Spleen (tissue), 13 donors: ENCODE measurements at places on chromosomes 12 and 14. TPM values are rescaled to one million over a fixed set of nuclear protein-coding genes. Genes with fewer than 3 reads are reported as not detected.

DNA sequence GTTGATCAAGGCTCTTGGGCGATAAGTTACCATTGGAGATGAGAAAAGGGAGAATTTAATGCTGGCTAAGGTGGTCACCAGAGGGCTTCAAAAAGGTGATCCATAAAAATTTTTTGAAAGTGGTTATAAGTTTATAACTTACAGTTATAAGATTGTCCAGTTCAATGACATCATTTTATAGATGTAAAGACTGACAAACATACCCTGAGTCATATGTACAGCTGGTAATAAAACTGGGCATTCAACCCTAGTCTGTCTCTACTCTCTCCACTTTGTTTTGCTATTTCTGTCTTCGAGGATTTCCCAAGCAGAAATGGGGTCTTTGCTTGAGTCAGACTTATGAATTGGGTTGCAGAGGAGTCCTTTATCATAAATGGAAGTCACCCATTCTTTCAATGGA, 454.0 kb downstream of the SOX5 start:
- H3K4me1 ChIP-seq = no peaks in the 10 kb centered on the region
- H3K27me3 ChIP-seq = no peaks in the 10 kb centered on the region
- no peak overlapping the region for H3K4me3 ChIP-seq
- no peak overlapping the region for H3K27ac ChIP-seq

GRCh38 chr12:122884091-122884826, 11.7 kb downstream of the VPS37B start:
- DNase-seq = no peak
- H3K36me3 ChIP-seq = peaks cover 14% of the 10 kb centered on the region
- H3K27ac ChIP-seq = peak overlapping the region; percentile 17
- no peak overlapping the region for H3K4me3 ChIP-seq
- H3K27me3 ChIP-seq = no peaks in the 10 kb centered on the region

DNA sequence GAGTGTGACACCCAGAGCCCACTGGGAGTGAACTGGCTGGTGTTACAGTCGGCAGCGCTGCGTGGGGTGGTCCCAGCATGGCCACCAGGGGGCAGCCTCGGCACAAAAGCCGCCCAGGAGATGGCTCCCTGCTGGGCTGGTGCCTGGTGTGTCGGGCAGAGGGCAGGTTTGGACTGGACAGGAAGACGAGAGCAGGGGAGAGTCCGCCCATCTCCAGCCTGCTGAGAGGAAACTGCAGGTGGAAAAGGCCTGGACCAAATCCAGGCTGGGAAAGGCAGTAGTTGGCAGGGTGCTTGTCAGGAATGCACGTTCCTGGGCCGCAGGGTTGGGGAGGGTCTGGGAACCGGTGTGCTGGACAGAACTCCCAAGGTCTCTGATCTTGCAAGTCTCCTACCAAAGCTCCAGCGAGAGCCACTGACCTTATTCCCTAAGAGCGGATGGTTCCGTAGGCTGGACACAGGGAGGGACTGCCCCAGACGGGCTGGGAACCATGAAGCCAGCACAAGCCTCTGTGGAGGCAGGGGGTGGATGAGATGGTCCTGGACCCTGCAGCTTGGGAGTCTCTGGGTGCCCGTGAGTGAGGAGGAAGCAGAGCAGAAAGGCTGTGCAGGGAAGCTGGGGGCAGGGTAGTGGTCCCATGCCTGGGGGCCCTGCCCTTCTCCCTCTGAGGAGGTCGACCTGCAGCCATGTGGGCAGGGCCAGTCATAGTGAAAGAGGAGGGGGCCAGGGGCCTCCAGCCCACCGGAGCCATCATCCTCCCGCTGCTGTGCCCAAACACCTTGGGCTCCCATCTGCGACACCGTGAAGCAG, 1.8 kb downstream of the AHNAK2 start:
- peak; percentile 96 for DNase-seq
- H3K27me3 ChIP-seq = peaks cover 43% of the 10 kb centered on the region
- H3K36me3 ChIP-seq = no peaks in the 10 kb centered on the region
- H3K4me1 ChIP-seq = peaks cover 9% of the 10 kb centered on the region
- no peak overlapping the region for H3K27ac ChIP-seq

- H3K4me3 ChIP-seq = no peak overlapping the region
- peak overlapping the region; percentile 76 for H3K27ac ChIP-seq
- H3K27me3 ChIP-seq = no peaks in the 10 kb centered on the region
- no peaks in the 10 kb centered on the region for H3K36me3 ChIP-seq
- peak; percentile 88 for DNase-seq
Measured at GRCh38 chr12:101743724-101744472, 4.6 kb upstream of the SYCP3 start.

- no peak overlapping the region for H3K27ac ChIP-seq
- no peaks in the 10 kb centered on the region for H3K27me3 ChIP-seq
- H3K36me3 ChIP-seq = peaks cover 6% of the 10 kb centered on the region
- no peak overlapping the region for H3K4me3 ChIP-seq
- no peaks in the 10 kb centered on the region for H3K4me1 ChIP-seq
- no peak for DNase-seq
Measured at GRCh38 chr12:57158665-57159064, 11.2 kb upstream of the LRP1-AS start.

GRCh38 chr12:96261557-96261956, 67.4 kb downstream of the ELK3 start:
- DNase-seq = no peak
- no peak overlapping the region for H3K27ac ChIP-seq
- no peak overlapping the region for H3K4me3 ChIP-seq
- H3K27me3 ChIP-seq = no peaks in the 10 kb centered on the region
- no peaks in the 10 kb centered on the region for H3K4me1 ChIP-seq

DNA sequence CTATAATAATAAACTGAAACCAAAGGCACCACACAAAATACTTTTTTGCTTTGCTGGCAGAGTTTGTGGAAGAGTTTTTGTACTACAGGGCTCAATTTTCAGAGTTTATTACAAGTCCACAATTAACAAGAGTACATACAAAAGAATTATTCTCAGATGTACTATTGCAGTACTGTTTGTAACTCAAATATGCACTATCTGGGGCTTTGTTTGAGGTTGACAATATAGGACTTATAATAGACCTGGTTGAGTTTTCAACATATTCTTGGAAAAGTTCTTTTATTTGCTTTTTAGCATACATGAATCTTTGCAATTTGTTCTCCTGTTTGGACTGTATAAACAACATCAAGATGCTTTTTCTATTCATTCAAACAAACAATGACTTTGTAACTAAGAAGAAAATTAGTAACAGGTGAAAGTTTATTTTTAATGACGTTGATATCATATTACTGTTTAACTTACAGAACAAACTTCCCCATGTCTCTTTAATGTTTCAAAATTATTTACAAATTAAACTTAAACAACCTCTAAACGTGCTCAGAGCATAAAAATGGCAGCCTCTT, 407.4 kb upstream of the PRICKLE1 start:
- H3K4me1 ChIP-seq = no peaks in the 10 kb centered on the region
- DNase-seq = no peak
- H3K36me3 ChIP-seq = no peaks in the 10 kb centered on the region
- no peaks in the 10 kb centered on the region for H3K27me3 ChIP-seq

GRCh38 chr12:105330931-105331804, 677 bp downstream of the C12orf75 start:
- peak overlapping the region; percentile 49 for H3K27ac ChIP-seq
- H3K27me3 ChIP-seq = no peaks in the 10 kb centered on the region
- no peaks in the 10 kb centered on the region for H3K36me3 ChIP-seq

- DNase-seq = peak; percentile 89
- H3K27ac ChIP-seq = peak overlapping the region; percentile 86
- no peaks in the 10 kb centered on the region for H3K36me3 ChIP-seq
- H3K27me3 ChIP-seq = no peaks in the 10 kb centered on the region
- peak overlapping the region; percentile 19 for H3K4me3 ChIP-seq
Measured at GRCh38 chr12:110079477-110080400, 31.4 kb upstream of the C12orf76 start.

- H3K27me3 ChIP-seq = no peaks in the 10 kb centered on the region
- DNase-seq = no peak
- H3K36me3 ChIP-seq = no peaks in the 10 kb centered on the region
Measured at GRCh38 chr14:91882369-91882768, 15.0 kb upstream of the TC2N start.

GRCh38 chr12:112005419-112006395, 7.3 kb downstream of the TMEM116 start:
- H3K4me3 ChIP-seq = no peak overlapping the region
- no peaks in the 10 kb centered on the region for H3K27me3 ChIP-seq
- no peak for DNase-seq
- H3K27ac ChIP-seq = no peak overlapping the region
- H3K4me1 ChIP-seq = peaks cover 25% of the 10 kb centered on the region

DNA sequence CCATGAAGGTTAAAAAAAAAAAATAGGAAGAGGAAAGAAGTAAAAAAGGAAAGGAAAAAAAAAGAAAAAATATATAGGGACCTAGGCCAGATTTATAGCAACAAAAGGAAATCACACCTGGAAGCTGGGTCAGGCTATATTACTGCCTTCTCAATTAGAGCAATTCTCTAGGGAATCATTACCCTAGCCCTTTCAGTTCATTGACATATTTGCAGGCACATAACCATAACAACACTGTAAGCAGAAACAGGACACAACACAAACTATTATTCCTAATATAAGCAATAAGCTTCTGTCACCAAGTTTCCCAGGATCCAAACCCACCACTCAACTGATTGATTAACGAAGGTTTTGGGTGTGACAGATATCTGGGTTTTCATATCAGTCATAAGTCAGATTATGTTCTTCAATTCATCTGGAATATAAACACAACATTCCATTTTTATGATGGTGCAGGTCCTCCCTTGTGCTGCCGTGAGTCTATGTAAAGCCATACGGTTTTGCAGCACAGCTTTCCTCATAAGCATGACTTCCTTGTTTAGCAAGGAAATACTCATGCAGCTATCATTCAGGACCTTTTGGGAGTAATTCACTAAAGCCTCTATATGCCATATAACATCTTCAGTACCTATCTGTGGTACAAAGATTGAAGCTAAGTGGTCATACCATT, 4.2 kb downstream of the PCNX4 start:
- no peaks in the 10 kb centered on the region for H3K27me3 ChIP-seq
- H3K36me3 ChIP-seq = no peaks in the 10 kb centered on the region
- H3K4me3 ChIP-seq = no peak overlapping the region
- DNase-seq = no peak
- H3K4me1 ChIP-seq = peaks cover 52% of the 10 kb centered on the region

GRCh38 chr12:106910202-106910601, 45.5 kb upstream of the TMEM263 start:
- H3K27ac ChIP-seq = no peak overlapping the region
- no peaks in the 10 kb centered on the region for H3K4me1 ChIP-seq
- H3K4me3 ChIP-seq = no peak overlapping the region
- no peaks in the 10 kb centered on the region for H3K36me3 ChIP-seq
- DNase-seq = no peak
- peaks cover 78% of the 10 kb centered on the region for H3K27me3 ChIP-seq

GRCh38 chr14:102984336-102985102, 62.1 kb downstream of the AMN start:
- DNase-seq = peak; percentile 56
- no peaks in the 10 kb centered on the region for H3K27me3 ChIP-seq
- H3K27ac ChIP-seq = no peak overlapping the region
- no peak overlapping the region for H3K4me3 ChIP-seq

DNA sequence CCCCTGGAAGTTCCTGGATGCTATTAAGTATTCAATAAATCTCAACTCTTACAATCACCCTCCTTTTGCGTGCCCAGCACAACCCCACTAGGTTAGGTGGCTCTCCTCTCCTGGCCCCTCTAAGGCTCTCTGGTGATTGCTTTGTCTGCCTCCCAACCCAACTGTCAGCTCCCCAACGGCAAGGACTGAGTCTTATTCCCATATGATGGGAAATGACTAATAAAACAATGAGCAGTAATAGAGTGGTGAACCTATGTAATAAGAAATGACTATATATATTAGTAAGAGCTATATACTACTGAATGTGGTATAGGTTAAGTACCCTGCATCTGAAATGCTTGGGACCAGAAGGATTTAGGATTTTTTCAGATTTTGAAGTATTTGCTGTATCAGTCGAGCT, 8.1 kb downstream of the APPL2 start:
- DNase-seq = no peak
- H3K27me3 ChIP-seq = no peaks in the 10 kb centered on the region
- H3K36me3 ChIP-seq = peaks cover 65% of the 10 kb centered on the region
- no peak overlapping the region for H3K27ac ChIP-seq
- peaks cover 92% of the 10 kb centered on the region for H3K4me1 ChIP-seq

- no peaks in the 10 kb centered on the region for H3K27me3 ChIP-seq
- DNase-seq = no peak
- no peak overlapping the region for H3K27ac ChIP-seq
- H3K36me3 ChIP-seq = no peaks in the 10 kb centered on the region
- no peak overlapping the region for H3K4me3 ChIP-seq
Measured at GRCh38 chr14:23228812-23229211, 8.9 kb upstream of the RNF212B start.

GRCh38 chr12:75909714-75910656, 121.6 kb downstream of the PHLDA1 start:
- no peaks in the 10 kb centered on the region for H3K27me3 ChIP-seq
- no peak for DNase-seq
- H3K4me1 ChIP-seq = peaks cover 13% of the 10 kb centered on the region

GRCh38 chr12:79486154-79486553, 204.6 kb downstream of the PAWR start:
- no peak for DNase-seq
- no peak overlapping the region for H3K27ac ChIP-seq
- H3K4me3 ChIP-seq = no peak overlapping the region
- H3K36me3 ChIP-seq = no peaks in the 10 kb centered on the region
- H3K27me3 ChIP-seq = no peaks in the 10 kb centered on the region
- H3K4me1 ChIP-seq = no peaks in the 10 kb centered on the region

GRCh38 chr14:99267837-99268781, 3.9 kb downstream of the BCL11B start:
- peaks cover 69% of the 10 kb centered on the region for H3K27me3 ChIP-seq
- peak overlapping the region; percentile 84 for H3K27ac ChIP-seq
- no peaks in the 10 kb centered on the region for H3K36me3 ChIP-seq
- H3K4me1 ChIP-seq = peaks cover 8% of the 10 kb centered on the region

GRCh38 chr12:10716277-10716676, 6.8 kb downstream of the YBX3 start:
- no peak overlapping the region for H3K27ac ChIP-seq
- H3K4me3 ChIP-seq = no peak overlapping the region
- DNase-seq = no peak

DNA sequence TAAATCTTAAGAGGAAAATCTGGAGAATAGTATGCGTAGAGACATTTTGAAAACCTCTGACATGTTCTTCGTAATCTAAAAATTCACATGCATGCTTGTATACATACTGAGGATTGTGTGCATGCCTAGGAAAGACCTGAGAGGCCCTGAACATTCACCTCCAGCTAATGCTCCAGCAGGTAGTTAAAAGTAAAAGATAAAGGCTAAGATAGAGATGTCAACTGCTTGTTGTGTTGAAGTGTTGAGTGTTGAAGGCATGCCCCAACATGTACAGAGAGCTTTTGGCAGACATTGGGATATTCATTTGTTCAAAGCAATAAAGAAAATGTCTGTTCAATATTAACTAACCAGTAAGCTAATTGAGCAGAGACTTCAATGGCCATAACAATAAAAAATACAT, 118.6 kb upstream of the SYT1 start:
- H3K4me1 ChIP-seq = no peaks in the 10 kb centered on the region
- H3K27me3 ChIP-seq = no peaks in the 10 kb centered on the region
- H3K36me3 ChIP-seq = no peaks in the 10 kb centered on the region
- H3K27ac ChIP-seq = no peak overlapping the region
- DNase-seq = no peak
- no peak overlapping the region for H3K4me3 ChIP-seq

LIN7A gene
- total RNA-seq = 12.0 TPM

SLC16A7 gene
- 46.0 TPM for total RNA-seq

PLD4 gene
- 11.5 TPM for total RNA-seq

DNAI7 gene
- not detected for total RNA-seq

TXNRD1 gene
- 84.9 TPM for total RNA-seq

C12orf56 gene
- total RNA-seq = not detected

IFI27 gene
- 882 TPM for total RNA-seq

NGB gene
- total RNA-seq = not detected
